ENCODE measurements at places on chromosomes 13 and 19.

- DNase-seq = no peak
Measured at GRCh38 chr19:44955505-44956439, 592 bp downstream of the CLPTM1 start.

- no peak for DNase-seq
Measured at GRCh38 chr19:7933411-7933810, 7.5 kb upstream of the CTXN1 start.

DNA sequence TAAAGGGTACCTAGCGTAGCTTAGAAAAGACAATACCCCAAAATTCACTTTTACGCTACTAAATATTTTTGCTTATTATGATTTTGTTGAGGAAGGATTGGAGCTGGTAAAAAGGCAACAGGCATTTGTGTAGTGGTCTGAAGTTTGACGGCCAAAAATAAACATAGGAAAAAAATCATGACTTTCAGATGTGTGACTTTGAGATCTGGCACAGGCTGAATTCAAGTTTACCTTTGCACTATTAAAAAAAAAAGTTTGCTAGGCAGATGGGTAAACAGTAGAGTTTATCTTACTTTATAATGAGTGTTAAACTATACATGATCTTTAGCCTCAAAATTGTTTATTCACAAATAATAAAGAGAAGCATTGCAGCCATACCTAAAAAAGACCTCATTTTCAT lies 24.3 kb upstream of the INTS6 start:
- DNase-seq = no peak

- no peak for DNase-seq
Measured at GRCh38 chr13:27961227-27962085, 7.7 kb downstream of the CDX2 start.

- no peak for DNase-seq
Measured at GRCh38 chr13:42876887-42877545, 95.6 kb downstream of the FAM216B start.

- DNase-seq = no peak
Measured at GRCh38 chr13:79435561-79435990, 29.5 kb upstream of the RBM26 start.

GRCh38 chr19:459724-460511 lies 915 bp downstream of the SHC2 start:
- DNase-seq = peak; percentile 55

- no peak for DNase-seq
Measured at GRCh38 chr13:75222031-75222430, 259.9 kb downstream of the TBC1D4 start.

GRCh38 chr19:4058693-4059452 lies 7.8 kb downstream of the ZBTB7A start:
- DNase-seq = no peak

- no peak for DNase-seq
Measured at GRCh38 chr13:41548910-41549309, 91.6 kb downstream of the RGCC start.

DNA sequence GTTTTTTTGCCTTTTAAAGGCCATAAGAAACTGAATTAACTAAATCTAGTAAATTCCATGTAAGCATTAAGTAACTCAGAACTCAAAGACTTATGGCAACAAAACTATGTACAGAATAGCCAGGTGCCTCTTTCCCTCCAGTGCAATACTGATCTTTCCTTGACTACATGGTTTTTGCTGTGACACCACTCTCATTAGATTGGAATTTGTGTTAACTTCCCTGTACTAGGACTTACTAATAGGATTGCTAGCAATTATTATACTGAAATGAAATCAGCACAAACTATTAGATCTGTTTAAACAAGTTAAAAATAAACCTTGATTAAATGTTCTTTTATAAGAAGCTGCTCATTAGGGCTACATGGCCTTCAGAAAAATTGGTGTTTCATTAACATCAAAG lies 96.3 kb downstream of the DACH1 start:
- no peak for DNase-seq

GRCh38 chr13:49627831-49628652 lies at the start of gene ARL11:
TSS of gene ARL11 (plus strand) at chr13:49628507. CDS start at chr13:49630448, 1,941 bp downstream.
- no peak for DNase-seq

GRCh38 chr13:35598233-35598632 lies 121.7 kb upstream of the MAB21L1 start:
- DNase-seq = no peak

DNA sequence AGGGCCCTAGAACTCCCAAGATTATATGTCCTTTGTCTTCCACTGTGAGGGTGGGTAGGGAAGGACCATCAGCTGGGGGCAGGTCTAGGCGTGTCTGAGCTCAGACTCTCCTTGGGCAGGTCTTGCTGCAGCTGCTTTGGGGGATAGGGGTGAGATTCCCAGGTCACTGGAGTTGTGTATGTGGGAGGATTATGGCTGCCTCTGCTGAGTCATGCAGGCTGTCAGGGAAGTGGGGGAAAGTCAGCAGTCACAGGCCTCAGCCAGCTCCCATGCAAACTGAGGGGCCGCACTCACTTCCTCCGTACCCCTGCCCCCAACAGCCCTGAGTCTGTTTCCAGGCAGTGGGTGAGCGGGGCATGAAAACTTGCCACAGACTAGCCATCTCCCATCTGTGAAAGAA lies 600.8 kb downstream of the DIAPH3 start:
- no peak for DNase-seq

GRCh38 chr19:19418555-19419260 lies 13.2 kb downstream of the GATAD2A start:
- no peak for DNase-seq

- DNase-seq = peak; percentile 32
Measured at GRCh38 chr19:15479391-15480345, at the start of gene PGLYRP2. TSS of gene PGLYRP2 (minus strand) at chr19:15479501. CDS start at chr19:15479371, 130 bp downstream.

GRCh38 chr19:35040826-35041547 lies 534 bp upstream of the HPN start:
- no peak for DNase-seq

DNA sequence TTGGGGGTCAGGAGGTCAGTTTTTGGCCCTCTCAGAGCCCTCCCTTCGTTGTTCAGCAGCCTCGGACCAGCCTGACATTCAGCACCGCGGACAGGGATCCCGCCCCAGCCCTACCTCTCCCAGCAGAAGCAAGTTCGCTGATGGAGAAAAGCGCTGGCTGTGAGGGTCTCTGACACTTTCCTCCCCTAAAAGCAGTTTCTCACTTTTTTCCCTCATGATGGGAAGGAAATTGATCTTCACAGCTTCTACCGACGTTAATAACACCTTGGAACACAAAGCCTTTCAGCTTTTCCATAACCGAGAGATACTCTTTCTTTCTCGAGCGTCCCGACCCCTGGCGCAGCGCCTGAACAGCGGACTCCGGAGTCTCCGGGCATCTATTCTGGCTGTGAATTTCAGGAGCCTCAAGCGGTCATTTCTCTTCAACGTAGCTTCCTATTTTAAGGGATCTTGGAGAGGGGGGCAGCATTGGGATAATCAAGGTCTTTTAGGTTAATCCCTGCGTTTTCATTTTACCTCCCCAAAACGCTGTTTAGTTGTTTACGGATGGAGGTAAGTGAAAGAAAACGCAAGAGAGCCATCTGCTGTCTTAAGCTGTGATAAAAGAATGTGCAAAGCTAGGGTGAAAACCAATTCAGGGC lies 467.2 kb downstream of the ITGBL1 start:
- DNase-seq = no peak

- DNase-seq = no peak
Measured at GRCh38 chr13:50277906-50278305, 262.7 kb downstream of the KCNRG start.

DNA sequence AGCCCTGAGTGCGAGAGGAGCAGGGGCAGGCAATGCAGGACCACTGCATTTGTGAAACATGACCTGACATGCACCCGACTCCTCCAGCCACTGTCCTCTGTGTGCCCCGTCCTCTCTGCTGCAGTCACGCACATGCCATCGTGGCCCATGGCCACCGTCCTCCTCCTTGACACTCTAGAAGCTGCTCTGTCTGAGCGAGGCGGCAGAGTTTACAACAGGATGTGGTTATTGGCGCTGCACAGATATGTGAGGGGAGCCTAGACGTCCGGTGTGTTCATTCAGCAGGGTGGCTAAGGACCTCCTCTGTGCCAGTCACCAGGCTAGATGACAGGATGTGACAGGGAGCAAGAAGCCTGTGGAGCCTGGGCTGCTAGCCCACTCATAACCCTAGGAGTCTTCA lies 277.8 kb downstream of the FOXO1 start:
- no peak for DNase-seq

- DNase-seq = no peak
Measured at GRCh38 chr19:54123682-54124081, 8.1 kb downstream of the PRPF31 start.

DNA sequence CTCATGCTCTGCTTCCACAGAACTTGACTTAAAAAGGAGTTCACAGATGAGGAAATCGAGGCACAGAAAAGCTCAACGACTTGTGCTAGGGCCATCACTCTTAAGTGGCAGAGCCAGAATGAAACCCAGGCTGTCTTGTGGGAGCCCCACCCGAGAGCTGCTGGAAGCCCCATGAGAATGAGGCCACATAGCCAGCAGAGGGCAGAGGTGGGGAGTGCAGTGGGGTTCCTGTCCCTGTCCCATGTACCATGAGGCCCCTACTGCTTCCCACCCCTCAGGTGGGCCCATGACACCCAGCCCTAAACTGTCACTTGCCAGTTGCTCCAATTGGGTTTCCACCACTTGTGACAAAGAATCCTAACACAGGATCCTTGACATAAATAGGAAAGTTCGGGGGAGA lies 175.9 kb downstream of the IRS2 start:
- peak; percentile 31 for DNase-seq

GRCh38 chr19:36225219-36225892 lies 10.4 kb downstream of the ZNF146 start:
- no peak for DNase-seq

DNA sequence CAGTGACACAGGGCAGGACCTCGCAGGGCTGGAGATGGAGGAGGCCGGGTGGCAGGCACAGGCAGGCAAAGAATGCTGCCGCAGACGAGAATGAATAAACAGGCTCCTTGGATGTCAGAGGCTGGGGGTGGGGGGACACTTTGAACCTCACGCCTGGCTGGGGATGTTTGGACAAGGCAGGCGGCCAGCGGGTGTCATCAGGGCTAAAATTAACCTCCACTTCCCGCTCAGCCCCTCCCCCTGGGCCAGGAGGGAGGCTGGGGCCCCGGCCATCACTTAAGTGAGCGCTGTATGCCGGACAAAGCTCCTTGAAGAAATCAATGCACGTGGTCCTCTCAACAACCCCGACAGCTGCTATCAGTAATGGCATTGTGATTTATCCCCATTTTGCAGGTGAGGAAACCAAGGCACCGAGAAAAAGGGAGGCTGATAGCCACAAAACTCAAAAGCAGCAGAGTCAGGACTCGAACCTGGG lies 10.3 kb upstream of the FUT5 start:
- DNase-seq = no peak

DNA sequence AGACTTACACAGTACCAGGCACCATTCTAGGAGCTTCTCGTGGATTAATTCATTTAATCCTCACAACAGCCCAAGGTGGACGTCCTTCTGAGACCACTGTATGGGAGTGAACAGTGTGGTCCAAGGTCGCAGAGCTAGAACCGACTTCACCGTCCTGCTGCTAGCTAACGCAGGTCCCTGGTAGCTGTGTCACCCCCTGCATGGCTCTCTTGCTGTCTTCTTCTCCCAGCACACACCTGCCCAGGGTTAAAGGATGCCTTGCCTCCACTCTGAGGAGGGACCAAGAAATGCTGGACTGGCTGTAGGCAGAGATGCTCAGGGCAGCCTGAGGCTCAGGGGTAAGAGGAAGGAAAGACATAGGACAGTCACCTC lies 3.0 kb downstream of the AKT2 start:
- no peak for DNase-seq

DNA sequence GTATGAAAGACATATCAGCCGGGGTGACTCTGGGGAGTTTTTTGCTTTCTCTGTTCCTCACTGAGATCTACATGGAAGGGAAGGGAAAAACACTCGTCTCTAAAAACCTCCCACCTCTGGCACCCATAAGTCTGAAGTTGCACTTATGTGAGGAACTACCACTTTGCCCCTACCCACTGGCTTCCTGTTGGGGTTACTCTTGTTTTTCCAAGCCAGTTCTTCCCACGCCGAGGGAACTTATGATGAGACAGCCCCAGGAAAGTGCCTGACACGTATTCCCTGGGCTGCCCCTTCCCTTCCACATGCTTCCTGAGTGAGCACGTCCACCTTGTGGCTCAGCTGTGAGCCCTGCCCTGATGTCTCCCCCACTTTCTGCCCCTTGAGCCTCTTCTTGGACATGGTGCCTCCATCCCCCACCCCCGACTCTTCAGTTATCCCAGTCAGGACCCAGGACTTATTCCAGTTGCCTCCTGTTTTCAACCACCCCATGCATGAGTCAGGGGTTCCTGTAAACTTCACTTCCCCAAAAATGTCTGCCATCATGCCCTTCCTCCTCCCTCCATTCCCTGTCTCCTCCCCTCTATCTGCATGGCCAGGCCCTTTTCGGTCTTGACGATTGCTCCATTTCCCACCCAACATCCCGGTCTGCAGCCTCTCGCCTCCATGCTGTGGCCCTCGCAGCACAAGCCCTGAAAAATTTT lies 5.1 kb upstream of the SIGLEC7 start:
- DNase-seq = no peak

DNA sequence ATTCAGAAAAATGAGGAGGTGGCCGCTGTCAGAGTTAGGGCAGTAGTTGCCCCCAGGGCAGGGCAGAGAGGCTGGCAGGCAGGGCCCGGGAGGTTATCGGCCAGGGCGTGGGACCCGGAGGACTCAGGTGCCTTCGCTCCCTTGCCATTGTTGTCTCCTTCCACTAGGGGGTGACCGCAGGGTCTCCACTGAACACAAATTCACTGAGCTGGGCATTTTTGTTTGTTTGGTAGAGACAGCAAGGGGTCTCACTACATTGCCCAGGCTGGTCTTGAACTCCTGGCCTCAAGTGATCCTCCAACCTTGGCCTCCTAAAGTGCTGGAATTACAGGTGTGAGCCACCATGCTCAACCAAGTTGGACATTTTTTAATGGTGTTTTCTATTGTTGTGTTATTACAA lies 25.1 kb downstream of the CARS2 start:
- DNase-seq = peak; percentile 43

GRCh38 chr13:39876258-39876657 lies 220.8 kb downstream of the COG6 start:
- DNase-seq = peak; percentile 2

DNA sequence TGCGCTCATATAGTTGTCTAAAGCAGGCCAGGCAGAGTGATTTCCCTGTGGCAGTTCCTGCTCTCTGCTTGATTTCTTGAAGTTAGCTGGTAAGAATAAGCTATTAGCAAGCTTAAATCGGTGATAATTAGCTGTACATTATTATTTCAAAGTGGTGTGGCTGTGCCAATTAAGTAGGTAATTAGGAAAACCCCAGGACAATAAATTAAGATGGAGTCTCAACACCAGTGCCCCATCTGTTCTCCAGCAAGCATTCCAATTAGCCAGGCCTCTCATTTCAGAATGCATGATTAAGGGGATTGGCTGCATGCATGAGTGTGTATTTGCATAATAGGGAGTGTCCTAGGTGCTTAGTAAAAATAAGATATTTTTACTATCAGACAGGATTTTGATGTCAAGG lies 342.3 kb downstream of the GPC5 start:
- no peak for DNase-seq

GRCh38 chr13:76937281-76937820 lies 11.0 kb upstream of the ACOD1 start:
- DNase-seq = peak; percentile 35

- DNase-seq = no peak
Measured at GRCh38 chr13:50075619-50076097, 60.4 kb downstream of the KCNRG start.
